ENCODE measurements at places on chromosomes 4 and X. TPM values are rescaled to one million over a fixed set of nuclear protein-coding genes. Genes with fewer than 3 reads are reported as not detected.
A peak's percentile ranks its signal among the peaks of the same experiment; 100 is the strongest.

GRCh38 chr4:176540814-176541213, 221.0 kb downstream of the SPCS3 start:
- no peak overlapping the region for H3K27ac ChIP-seq
- H3K4me3 ChIP-seq = no peak overlapping the region
- DNase-seq = no peak
- no peaks in the 10 kb centered on the region for H3K4me1 ChIP-seq

GRCh38 chr4:112645541-112646329, 8.8 kb downstream of the LARP7 start:
- peaks cover 77% of the 10 kb centered on the region for H3K36me3 ChIP-seq
- H3K27ac ChIP-seq = no peak overlapping the region
- no peak overlapping the region for H3K4me3 ChIP-seq
- no peak for DNase-seq
- peaks cover 13% of the 10 kb centered on the region for H3K4me1 ChIP-seq

DNA sequence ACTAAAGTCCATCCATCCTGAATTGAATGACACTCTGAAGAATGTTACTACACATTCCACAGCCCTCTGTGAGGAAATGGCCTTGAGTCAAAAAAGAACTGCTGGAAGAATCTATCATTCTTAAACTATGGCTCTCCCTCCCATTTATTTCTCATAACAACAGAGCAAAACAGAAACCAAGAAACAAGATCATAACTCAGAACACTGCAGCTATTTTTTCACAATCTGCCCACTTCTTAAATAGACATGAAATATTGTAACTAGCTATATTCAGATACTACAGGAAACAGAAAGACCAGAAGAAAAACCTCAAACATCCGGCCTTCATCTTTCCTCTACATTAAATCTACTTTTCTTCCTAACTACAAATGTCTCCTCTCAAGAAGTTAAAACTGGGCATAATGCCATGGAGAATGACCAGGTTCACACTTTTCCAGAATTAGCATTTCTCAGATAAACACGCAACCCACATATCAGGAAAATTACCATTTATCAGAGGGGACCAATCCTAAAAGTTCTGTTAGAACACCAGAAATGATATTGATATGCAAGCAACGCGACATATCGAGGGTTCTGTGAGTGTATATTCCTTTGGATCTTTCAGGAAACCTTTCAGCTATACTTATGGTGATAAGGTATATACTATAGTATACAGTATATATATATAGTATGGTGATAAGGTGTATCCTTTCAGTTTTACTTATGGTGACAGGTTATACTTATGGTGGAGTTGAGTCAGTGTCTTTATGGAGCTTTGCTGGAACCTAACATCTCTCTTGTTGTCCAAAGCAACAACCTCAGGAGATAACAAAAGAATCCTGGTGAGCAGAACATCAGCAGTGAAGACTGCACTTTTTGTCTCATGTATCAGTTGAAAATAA, 60.4 kb upstream of the IRF2 start:
- H3K4me3 ChIP-seq = no peak overlapping the region
- H3K27ac ChIP-seq = peak overlapping the region; percentile 99
- H3K27me3 ChIP-seq = no peaks in the 10 kb centered on the region
- H3K4me1 ChIP-seq = no peaks in the 10 kb centered on the region

DNA sequence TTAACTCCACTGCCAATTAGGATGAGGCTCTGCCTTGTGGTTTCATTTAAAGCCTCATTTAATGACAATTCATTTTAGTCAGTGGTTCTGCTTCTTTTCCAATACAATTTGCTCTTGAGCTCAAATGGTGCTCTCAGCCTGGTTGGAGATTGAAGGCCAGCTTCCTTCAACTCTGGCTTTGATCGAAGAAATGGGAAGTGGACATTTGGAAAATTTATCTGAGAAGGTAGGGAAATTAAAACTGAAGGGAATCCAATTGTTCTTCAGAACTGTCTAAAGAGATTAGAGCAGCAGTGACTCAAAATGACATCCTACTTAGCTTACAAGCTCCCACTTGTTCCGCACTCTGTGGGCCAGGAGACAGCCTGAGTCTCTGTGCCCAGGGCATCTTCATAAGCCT, 206.8 kb downstream of the SMARCA1 start:
- no peaks in the 10 kb centered on the region for H3K4me1 ChIP-seq
- DNase-seq = no peak
- no peak overlapping the region for H3K4me3 ChIP-seq

GRCh38 chr4:158811704-158812103, 42.9 kb downstream of the FNIP2 start:
- peaks cover 82% of the 10 kb centered on the region for H3K4me1 ChIP-seq
- peak; percentile 74 for DNase-seq
- no peaks in the 10 kb centered on the region for H3K27me3 ChIP-seq
- no peaks in the 10 kb centered on the region for H3K36me3 ChIP-seq

DNA sequence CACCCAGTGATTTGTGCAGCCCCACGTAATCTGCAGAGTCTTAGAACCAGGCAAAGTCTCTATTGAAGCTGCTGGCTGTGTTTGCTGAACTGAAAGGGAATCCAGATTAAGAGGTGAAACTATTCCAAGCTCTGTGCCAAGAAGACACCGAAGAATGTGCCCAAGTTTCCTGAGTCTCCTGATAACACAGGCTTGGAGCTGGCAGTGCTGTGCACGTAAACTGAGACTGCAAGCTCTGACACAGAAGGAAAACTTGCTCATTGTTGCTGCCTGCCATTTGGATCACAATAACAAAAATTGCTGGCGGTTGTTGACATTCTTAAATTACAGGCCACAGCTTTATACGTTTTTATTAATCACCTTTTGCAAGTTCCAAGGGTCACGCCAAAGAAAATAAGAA, 60.2 kb upstream of the VCX3B start:
- peak overlapping the region; percentile 32 for H3K27ac ChIP-seq
- H3K4me3 ChIP-seq = no peak overlapping the region
- peak; percentile 69 for DNase-seq
- H3K27me3 ChIP-seq = no peaks in the 10 kb centered on the region
- H3K4me1 ChIP-seq = no peaks in the 10 kb centered on the region

DNA sequence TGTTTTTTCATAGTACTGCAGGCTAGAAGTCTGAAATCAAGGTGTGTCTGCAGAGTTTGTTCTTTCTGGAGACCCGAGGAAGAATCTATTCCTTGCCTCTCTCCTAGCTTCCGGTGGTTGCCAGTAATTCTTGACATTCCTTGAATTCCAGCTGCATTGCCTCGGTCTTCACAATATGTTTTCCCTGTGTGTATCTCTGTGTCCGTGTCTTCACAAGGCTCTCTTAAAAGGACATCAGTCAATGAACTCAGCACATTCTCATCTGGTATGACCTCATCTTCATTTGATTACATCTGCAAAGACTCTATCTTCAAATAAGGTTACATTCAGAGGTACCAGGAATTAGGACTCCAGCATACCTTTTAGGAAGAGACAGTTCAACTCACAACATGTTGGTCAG, 163.4 kb downstream of the BANK1 start:
- no peaks in the 10 kb centered on the region for H3K4me1 ChIP-seq
- no peak overlapping the region for H3K27ac ChIP-seq
- H3K27me3 ChIP-seq = no peaks in the 10 kb centered on the region
- no peaks in the 10 kb centered on the region for H3K36me3 ChIP-seq
- H3K4me3 ChIP-seq = no peak overlapping the region
- DNase-seq = no peak

DNA sequence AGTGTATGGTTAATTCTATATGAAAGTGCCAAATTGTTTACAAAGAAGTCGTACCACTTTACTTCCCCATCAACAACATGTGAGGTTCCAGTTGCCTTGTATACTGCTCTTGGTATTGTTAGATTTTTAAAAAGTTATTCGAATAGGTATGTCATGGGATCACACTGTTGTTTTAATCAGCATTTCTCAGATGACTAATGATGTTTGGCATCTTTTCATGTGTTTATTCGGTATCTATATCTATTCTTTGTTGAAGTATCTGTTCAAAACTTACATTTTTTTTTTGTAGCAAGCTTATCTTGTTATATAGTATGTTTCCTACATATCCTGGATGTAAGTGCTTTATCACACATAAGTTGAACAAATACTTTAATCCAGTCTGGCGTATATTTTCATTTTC, 99.4 kb upstream of the MAB21L2 start:
- no peak for DNase-seq
- no peaks in the 10 kb centered on the region for H3K4me1 ChIP-seq
- H3K27me3 ChIP-seq = no peaks in the 10 kb centered on the region

GRCh38 chr4:74291471-74291870, 16.8 kb upstream of the EPGN start:
- H3K4me3 ChIP-seq = no peak overlapping the region
- no peaks in the 10 kb centered on the region for H3K36me3 ChIP-seq
- H3K27ac ChIP-seq = no peak overlapping the region

DNA sequence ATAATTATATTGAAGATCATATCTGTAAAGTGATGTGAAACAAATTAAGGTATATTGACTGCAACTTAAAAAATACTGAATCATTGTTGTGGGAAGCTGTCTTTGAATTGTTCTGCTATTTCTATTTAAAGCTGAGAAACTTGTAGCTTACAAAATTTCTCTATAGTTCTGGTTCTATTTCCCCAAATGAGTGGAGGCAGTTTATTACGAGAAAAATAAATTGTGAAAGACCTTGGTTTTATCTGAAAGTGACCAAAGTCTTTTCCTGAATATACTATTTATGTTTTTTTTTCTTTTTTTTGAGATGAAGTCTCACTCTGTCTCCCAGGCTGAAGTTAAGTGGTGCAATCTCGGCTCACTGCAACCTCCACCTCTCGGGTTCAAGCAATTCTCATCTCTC, 165.4 kb downstream of the SH3BGRL start:
- no peaks in the 10 kb centered on the region for H3K4me1 ChIP-seq
- H3K4me3 ChIP-seq = no peak overlapping the region
- no peak for DNase-seq
- H3K27me3 ChIP-seq = no peaks in the 10 kb centered on the region
- H3K36me3 ChIP-seq = no peaks in the 10 kb centered on the region

DNA sequence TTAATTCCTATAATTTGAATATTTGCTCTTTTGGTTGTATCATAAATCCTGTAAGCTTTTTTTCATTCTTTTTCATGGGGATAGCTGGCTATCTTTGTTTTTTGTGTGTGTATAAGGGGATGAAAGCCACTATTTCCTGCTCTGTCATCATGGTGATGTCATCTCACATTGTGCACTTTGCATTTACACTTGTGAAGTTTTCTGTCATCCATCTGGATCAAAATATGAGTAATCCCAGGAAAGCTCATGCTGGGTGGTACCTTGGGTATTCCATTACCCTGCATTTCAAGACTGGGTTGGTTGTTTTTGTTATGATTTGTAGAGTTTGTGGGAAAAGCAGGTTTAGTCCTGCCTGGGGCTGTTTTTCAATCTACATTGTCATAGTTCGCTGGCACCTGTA, 367.3 kb downstream of the CHIC1 start:
- DNase-seq = no peak
- H3K4me1 ChIP-seq = no peaks in the 10 kb centered on the region
- H3K4me3 ChIP-seq = no peak overlapping the region
- H3K27me3 ChIP-seq = no peaks in the 10 kb centered on the region
- H3K36me3 ChIP-seq = no peaks in the 10 kb centered on the region
- no peak overlapping the region for H3K27ac ChIP-seq

GRCh38 chr4:70863099-70863790, 23.6 kb upstream of the GRSF1 start:
- no peaks in the 10 kb centered on the region for H3K27me3 ChIP-seq
- H3K27ac ChIP-seq = no peak overlapping the region
- H3K36me3 ChIP-seq = no peaks in the 10 kb centered on the region
- no peak for DNase-seq

DNA sequence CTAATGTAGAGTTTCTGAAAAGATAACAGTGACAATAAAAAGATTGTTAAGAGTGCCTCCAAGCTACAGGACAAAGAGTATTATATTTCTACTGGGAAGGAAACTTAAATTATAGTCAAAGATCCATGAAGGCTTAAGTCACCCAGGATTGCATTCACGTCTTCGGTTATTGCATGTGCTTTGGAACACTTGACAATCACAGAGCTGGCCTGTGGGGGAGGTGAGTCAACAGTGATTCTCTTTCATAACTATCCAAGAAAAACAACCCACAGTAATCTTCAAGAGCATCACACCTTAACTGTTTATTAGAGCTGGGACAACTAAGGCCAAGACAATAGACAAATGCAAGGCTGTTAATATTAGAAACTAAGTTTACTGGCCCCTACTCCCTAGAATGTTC, 40.3 kb downstream of the PDGFC start:
- no peaks in the 10 kb centered on the region for H3K36me3 ChIP-seq
- H3K4me3 ChIP-seq = no peak overlapping the region
- no peaks in the 10 kb centered on the region for H3K4me1 ChIP-seq
- H3K27me3 ChIP-seq = no peaks in the 10 kb centered on the region
- no peak for DNase-seq

- no peak overlapping the region for H3K4me3 ChIP-seq
- no peaks in the 10 kb centered on the region for H3K36me3 ChIP-seq
- no peak for DNase-seq
- no peaks in the 10 kb centered on the region for H3K27me3 ChIP-seq
- no peaks in the 10 kb centered on the region for H3K4me1 ChIP-seq
- H3K27ac ChIP-seq = no peak overlapping the region
Measured at GRCh38 chrX:64097891-64098290, 107.6 kb downstream of the AMER1 start.

GRCh38 chrX:79268788-79269187, 98.3 kb downstream of the ITM2A start:
- no peak overlapping the region for H3K4me3 ChIP-seq
- H3K4me1 ChIP-seq = no peaks in the 10 kb centered on the region
- no peak overlapping the region for H3K27ac ChIP-seq
- DNase-seq = no peak
- no peaks in the 10 kb centered on the region for H3K27me3 ChIP-seq

DNA sequence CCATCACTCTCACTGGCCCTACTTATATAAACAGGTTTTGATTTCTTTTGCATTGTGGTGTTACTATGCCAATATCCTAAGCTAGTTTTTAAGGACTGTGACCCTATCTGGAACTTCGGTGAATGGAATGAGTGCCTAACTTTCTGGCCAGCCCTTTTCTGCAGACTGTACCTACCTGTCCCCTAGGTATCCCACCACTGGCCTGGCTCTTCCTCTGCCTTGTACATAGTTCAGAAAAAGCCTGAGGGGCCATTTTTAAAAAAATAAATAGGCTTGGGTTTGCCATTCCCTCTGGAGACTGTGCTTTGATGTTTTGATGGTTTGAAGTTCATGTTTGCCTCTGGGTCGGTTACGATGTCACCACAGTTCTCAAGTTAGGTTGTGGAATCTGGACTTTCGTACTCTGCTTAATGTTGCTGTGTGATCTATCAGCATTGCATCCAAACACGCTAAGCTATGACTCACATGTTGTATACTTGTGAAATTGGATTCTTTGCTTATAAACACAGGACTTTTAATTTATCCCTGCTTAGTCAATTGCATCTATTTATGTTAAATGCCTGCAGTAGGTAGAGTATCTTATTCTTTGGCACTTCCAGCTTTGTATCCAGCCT, 182.0 kb downstream of the ANKRD50 start:
- no peak overlapping the region for H3K4me3 ChIP-seq
- no peaks in the 10 kb centered on the region for H3K27me3 ChIP-seq
- no peaks in the 10 kb centered on the region for H3K4me1 ChIP-seq
- H3K27ac ChIP-seq = no peak overlapping the region

GRCh38 chr4:76605099-76605563, 170.1 kb downstream of the SHROOM3 start:
- H3K4me3 ChIP-seq = no peak overlapping the region
- no peak for DNase-seq
- H3K27me3 ChIP-seq = no peaks in the 10 kb centered on the region
- no peaks in the 10 kb centered on the region for H3K36me3 ChIP-seq
- H3K27ac ChIP-seq = no peak overlapping the region

The SPINK2 gene
- 2.3 TPM for total RNA-seq

The PF4V1 gene
- not detected for total RNA-seq

The CXCL3 gene
- total RNA-seq = not detected

The AKAP17A gene
- total RNA-seq = 141 TPM

The ADD1 gene
- 162 TPM for total RNA-seq
